ENCODE measurements at places on chromosomes 3 and 15.

- peak; percentile 21 for DNase-seq
Observed at GRCh38 chr15:90060797-90061196, 41.5 kb downstream of the IDH2 start.

GRCh38 chr15:48397841-48398240 lies 66.6 kb downstream of the DUT start:
- peak; percentile 36 for DNase-seq

- DNase-seq, result peak; percentile 82
Observed at GRCh38 chr3:158790901-158791589, 10.8 kb upstream of the MFSD1 start.

DNA sequence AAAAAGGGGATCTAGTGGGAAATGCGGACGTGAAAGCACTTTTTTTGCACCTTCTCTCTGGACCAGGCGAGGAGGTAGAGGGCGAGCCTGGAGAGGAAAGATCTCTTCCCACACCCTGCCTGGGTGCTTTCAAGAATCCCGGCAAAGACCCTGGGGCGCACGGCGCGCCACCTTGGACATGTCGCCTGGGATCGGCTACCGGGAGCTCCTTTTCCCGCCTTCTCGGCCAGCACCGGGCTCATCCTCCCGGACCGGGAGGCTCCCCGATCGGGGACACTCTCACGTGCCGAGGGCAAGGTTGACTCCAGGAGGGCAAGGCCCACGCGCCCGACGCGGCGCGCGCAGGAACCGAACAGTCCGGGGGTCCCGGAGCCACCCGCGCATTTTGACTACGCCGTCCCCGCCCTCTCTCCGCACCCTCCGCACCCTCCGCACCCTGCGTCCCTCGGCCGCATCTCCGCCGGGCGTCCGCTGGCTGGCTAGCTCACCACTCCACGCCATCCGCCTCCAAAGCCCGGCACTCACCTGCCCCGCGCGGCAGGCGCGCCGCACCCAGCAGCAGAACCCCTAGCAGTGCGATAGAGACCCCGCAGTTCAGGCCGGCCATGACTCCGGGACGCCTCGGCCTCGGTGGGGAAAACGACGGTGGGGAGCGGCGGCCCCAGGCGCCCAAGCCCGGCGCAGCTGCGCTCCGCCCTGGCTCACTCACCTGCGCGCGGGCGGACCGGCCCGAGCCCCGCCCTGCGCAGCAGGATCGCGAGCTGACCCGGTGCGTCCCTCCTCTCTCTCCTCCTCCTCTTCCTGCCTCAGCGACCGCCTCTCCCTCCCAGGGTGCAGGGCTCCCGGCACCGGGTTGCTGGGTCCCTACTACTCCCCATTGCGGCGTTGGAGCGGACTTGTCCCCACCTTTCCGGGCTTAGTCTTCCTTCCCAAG lies at the start of gene CDCP1:
CDCP1 (minus strand) TSS at position 698 of the 934 bp plus-strand sequence; CDS start at position 607, 91 bp downstream.
- DNase-seq, result no peak

GRCh38 chr3:50322386-50323091 lies at the start of gene HYAL2:
TSS of gene HYAL2 (minus strand) at chr3:50322745. CDS start at chr3:50320489, 2,256 bp downstream.
- DNase-seq, result no peak

DNA sequence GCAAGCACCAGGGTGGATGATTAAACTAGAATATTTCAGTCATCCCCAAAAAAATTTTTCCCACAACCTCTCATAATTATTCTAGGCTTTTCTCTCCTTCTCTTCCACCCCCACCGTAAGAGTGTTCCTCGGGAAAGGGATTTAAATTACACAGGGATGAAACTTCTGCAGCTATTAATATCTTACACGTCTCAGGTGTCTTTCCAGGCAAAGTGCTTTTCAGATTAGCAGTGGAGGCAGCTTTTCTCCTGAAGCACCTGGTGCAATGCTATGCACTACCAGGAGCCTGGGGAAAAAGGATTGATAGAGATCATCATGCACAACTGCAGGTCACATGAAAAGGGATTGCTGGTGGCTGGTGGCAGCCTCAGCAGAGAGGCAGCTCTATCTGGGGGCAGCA lies 250.4 kb downstream of the NTRK3 start:
- no peak for DNase-seq

- DNase-seq, result no peak
Observed at GRCh38 chr15:70503073-70503745, 260.1 kb downstream of the UACA start.

DNA sequence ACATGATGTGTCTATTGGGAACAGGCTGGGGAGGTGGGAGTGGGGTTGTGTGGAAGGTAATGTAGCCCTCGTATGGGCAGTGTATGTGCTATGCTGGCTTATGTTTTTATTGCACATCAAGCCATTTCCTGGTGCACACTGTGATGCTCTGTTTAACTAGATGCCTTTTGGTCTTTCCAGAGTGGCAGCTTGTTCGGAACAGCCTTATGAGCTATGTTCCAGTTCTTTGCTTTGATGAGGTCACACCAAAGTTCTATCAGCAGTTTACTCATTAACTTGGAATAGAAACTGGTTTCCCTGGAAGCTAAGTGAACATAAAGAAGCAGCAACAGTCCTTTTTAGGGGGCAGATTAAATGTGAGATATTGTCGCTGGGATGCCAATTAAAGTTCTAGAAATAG lies 133.9 kb downstream of the DIPK2A start:
- no peak for DNase-seq

- DNase-seq, result peak; percentile 62
Observed at GRCh38 chr15:62886431-62887071, 156.0 kb upstream of the TPM1 start.

- no peak for DNase-seq
Observed at GRCh38 chr3:183555541-183556081, at the start of gene KLHL6. TSS of gene KLHL6 (minus strand) at chr3:183555706. CDS start at chr3:183555653, 53 bp downstream.

- peak; percentile 71 for DNase-seq
Observed at GRCh38 chr3:149971403-149972075, 844 bp upstream of the PFN2 start.

DNA sequence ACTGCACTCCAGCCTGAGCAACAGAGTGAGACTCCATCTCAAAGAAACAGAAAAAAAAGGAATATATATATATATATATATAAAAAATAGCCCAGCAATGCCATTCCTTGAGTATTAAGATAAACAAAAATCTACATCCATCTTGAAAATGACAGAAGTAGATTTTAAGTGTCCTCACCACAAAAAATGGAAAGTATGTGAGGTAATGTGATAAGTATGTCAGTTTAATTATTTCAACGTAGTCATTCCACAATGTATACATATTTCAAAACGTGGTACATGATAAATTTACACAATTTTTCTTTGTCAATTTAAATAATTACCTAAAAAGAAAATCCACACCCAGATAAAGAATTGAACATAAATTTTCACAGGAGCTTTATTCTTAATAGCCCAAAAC lies 54.9 kb downstream of the HCN4 start:
- DNase-seq, result no peak

DNA sequence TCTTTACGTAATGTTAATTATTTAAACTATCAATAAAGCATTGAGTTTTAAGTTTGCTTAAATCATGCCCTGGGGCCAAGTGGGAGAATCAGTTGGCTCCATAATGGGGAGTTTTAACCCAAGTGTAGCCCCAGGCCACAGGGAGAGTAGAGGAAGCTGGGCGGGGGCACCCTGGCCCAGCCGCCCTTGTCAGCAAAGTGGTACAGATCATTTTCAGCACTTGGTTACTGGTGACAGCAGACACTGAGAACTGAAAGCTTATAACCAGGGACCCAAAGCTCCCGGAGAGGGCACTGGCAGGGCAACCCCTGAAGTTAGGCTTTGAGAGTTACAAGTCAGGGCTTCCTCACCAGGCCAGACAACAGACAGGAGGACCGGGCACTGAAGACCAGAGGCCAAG lies 90.6 kb downstream of the SEMA5B start:
- DNase-seq, result no peak

DNA sequence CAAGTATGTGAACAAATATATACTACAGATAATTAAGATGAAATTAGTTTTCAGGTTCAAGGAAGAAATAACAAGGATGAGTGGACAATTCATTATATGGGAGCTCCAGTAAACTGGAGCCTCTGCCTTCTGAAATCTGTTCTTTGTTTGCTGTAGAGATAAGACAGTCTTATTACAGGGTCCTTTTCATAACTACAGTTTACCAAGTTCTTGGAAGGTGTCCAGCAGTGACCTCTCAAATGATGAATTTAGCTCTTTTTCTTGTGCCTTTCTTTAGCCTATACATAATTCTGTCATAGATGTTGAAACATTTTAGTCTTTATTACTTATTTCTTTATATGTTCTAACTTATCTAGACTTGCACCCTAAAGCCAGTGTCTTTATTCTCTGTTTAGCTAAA lies 89.7 kb upstream of the GBE1 start:
- DNase-seq, result no peak

DNA sequence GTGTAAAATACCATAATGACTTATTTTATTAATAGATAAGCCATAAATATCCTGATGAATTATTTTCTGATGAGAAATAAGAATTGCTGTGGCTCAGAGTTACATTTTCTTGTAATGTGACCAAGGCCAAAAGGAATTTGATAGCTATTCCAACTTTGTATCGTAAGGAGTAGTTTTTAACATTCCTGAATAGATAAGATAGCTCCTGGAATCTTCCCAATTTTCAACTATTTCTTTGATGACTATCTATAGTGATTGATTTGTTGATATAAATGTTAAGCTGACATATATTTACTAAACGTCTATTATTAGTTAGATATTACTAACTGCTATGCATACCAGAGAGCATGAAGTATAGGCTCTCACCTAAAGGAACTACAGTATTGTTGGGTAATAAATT lies 49.1 kb upstream of the SATB1 start:
- no peak for DNase-seq

GRCh38 chr3:70531838-70532489 lies 219.5 kb upstream of the MDFIC2 start:
- no peak for DNase-seq

- DNase-seq, result no peak
Observed at GRCh38 chr3:187700249-187700648, 2.1 kb downstream of the RTP2 start.

DNA sequence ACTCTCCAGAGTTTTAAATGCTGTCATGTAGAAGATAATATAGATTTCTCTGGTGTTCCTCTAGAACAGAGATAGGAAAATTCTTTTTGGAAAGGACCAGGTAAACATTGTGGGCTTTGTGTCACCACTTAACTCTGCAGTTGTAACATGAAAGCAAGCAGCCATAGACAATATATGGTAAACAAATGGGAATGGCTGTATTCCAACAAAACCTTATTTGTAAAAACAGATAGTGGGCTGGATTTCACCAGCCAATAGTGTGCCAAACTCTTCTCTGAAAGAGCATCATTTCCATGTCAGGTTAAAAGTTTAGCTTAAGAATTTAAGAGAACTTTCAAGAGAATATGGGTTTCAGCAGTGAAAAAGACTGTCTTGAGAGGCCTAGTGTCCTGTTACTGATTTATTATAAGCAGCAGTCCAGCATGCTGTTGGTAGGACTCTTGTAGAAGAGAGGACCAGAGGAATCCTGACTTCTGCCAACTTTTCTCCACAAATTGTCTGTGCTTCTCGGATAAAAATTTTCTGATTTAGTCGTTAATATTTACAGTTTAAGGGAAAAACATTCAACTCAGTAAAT lies 107.7 kb downstream of the TCF12 start:
- DNase-seq, result no peak

GRCh38 chr3:190444576-190445145 lies 5.0 kb downstream of the TMEM207 start:
- DNase-seq, result no peak

DNA sequence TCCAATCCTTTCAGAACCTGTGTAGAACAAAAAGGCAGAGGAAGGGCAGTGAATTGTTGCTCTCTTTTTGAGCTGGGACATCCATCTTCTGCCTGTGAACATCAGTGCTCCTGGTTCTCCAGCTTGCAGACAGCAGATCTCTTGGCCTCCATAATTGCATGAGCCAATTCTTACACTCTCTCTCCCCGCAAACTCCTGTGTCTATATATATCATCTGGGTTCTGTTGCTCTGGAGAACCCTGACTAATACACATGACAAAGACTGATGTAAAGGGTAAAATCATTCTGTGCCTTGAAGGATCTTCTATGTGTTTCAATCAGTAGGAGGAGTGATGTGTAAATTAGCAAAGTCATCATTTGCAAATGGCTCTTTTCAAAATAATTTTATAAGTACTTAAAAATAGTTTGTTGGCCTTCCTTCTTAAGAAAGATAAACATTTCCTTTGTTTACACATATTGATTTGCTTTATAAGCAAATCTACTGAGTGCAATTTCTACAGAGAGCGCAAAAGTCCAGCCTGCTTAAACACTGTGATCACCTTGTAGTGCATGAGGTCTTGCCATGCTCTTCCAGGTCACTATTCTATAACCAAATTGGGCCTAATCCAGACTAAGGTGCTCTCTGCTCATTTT lies 154.9 kb upstream of the ANKRD28 start:
- peak; percentile 45 for DNase-seq

GRCh38 chr3:107657971-107658370 lies 135.2 kb downstream of the BBX start:
- DNase-seq, result peak; percentile 79

GRCh38 chr3:195761567-195762248 lies 40.9 kb downstream of the MUC20 start:
- no peak for DNase-seq

- DNase-seq, result peak; percentile 93
Observed at GRCh38 chr3:177337541-177338331, 140.5 kb upstream of the TBL1XR1 start.

DNA sequence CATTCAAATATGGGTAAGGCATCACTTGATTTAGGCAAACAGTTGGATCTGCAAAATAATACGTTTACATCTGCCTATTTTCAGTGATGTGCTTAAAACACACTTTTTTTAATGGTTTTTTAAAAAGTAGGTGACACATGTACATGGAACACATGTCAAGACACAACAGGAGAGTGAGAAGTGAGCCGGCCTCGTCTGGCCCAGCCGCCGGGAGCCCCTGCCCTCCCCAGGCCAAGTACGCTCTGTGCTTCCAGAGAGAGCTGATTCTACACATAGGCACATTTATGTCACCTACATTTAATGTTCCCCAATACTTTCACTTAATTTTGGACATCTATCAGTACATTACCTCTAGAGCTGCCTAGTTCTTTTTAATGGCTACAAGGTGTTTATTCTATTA lies 3.8 kb downstream of the TM2D3 start:
- DNase-seq, result no peak

DNA sequence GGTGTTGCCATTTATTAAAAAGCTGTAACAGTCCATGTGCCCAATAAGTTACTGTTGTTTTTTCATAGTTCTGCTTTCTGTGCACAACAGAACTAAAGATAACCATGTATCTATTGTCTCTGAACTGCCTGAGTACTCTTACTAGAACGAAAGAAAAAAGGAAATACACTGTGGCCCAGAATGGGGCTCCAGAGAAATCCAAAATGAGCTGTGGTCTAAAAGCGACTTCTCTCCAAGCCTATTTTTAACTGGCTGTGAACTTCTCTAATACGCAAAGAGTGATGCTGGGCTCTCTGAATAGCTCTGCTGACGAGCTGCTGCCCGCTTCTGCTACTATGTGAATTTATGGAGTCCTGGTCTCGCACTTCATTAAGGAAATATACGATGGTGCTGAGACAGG lies 56.2 kb upstream of the LPP start:
- DNase-seq, result no peak

DNA sequence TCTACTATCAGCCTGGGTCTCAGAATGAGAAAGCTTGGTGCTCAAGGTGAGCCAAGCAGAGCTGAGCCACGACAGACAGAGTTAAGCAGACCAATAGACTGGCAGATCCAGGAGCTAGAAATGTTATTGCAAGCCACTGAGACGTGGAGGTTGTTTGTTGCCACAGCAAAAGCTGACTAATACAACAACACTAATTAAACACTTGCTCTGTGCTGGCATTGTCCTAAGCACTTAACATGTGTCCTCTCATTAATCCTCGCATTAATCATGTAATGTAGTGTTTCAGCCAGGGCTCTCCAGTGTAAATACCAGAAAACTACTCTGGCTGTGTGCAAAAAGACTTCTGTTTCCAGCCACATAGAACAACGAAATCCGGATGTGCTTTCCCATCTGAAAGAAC lies 11.6 kb upstream of the SPSB4 start:
- DNase-seq, result no peak

GRCh38 chr15:57227899-57228298 lies 148.4 kb upstream of the CGNL1 start:
- DNase-seq, result peak; percentile 91

All from fibroblast of mammary gland (primary cell).